ENCODE measurements at places on chromosomes 6 and 20.

DNA sequence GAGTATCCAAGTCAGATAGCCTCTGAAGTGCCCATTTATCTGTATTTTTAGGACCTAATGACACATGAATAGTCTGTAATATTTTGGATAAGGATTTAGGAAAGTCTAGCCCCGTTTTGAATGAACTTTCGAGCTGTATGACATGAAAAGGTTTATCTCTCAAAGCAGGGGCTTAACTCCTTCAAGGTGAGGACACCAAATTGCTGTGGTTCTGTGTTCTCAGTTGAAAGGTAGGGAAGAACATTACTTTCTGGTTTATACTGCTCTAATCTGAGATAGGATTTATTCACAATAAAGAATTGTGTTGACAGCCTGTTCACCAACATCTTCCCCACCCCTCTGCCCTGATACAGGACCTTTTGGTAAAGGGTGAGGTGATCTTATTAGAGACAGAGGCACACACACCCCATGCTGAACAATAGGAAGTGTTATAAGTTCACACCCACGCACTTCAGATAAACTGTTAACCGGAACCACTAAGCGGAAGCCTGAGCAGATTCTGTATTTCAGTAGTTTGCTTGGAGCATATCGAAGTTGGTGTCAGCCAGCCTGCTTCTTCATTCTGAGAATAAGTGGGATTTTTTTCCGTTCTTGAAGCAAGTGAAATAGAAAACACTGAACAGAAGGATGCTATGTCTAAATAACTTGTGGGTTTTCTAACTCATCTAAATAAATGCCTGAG lies 223.3 kb downstream of the TMEM242 start:
- no peak overlapping the region for H3K27ac ChIP-seq
- H3K27me3 ChIP-seq = no peaks in the 10 kb centered on the region
- no peak for DNase-seq
- no peak overlapping the region for H3K4me3 ChIP-seq

- H3K4me1 ChIP-seq = no peaks in the 10 kb centered on the region
- no peak overlapping the region for H3K4me3 ChIP-seq
- H3K27ac ChIP-seq = no peak overlapping the region
- peaks cover 21% of the 10 kb centered on the region for H3K36me3 ChIP-seq
Observed at GRCh38 chr20:35831029-35831428, 59.2 kb downstream of the PHF20 start.

DNA sequence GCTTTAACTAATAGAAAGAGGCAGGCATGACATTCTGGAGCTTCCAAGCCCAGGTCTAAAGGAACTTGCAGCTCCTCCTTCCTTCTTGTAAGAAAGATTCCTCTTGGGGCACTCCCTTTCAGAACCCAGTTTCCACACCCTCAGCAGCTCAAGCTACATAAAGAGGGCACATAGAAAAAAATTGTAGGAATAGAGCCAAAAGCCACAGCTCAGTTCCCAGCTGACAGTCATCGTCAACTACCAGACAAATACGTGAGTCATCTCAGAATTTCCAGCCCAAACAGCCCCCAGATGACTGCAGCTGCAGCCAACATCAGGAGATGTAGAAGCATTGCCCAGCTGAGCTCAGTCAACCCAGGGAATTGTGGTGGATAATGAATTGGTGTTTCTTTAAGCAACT lies 349.8 kb upstream of the ARID1B start:
- H3K4me1 ChIP-seq = no peaks in the 10 kb centered on the region
- H3K4me3 ChIP-seq = no peak overlapping the region
- H3K27me3 ChIP-seq = no peaks in the 10 kb centered on the region
- DNase-seq = no peak

DNA sequence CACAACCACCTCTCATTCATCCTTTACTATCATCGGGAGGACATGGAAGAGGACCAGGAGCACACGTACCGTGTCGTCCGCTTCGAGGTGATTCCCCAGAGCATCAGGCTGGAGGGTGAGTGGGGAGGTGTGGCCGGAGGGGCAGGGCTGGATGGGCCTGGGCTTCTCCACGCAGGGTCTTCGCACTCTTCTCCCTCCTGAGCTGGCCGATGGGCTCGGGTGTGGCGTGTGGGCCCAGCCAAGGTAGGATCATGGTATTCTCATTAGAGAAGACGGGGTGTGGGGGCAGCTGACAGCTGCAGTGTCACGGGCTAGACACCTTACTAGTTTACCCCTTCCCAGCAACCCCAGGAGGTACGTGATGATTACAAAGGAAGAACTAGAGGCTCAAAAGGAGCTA lies 33.5 kb downstream of the TM9SF4 start:
- no peak overlapping the region for H3K27ac ChIP-seq
- no peak for DNase-seq
- no peaks in the 10 kb centered on the region for H3K4me1 ChIP-seq
- peaks cover 95% of the 10 kb centered on the region for H3K36me3 ChIP-seq
- no peaks in the 10 kb centered on the region for H3K27me3 ChIP-seq

DNA sequence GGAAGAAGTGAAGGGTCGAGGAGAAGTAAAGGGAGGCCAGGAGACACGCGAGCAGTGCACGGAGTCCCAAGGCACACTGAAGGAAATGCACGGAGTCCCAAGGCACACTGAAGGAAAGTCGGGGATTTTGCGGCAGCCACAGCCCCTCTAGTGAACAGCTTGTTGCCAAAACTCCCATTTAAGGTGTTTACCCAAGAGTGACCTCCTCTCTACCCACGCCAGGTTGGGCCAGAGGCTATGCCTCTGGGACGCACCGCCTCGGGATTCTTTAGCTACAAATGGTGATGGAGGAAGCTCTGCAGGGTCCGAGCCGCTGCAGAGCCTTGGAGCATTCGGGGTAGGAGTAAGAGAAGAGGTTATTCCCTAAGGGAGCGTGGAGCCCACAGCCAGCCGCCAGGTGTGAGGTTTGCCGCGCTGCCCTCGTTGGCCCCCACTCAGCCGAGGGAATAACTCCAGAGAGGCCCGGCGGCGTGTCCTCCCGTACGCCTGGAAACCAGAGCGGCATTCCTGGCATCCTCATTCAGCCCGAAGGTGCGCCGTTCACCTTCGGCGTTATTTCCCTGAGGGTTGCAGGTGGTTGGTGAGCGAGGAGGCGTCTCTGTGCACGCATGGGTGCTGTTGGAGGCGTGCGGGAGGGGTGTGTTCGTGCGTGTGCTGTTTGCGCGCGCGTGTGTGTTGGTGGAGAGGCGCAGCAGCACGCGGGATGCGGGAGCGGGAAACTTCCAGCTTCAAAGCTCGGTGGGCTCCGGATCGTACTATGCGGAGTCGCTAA lies 3.4 kb upstream of the MAFB start:
- DNase-seq = peak; percentile 38
- peaks cover 3% of the 10 kb centered on the region for H3K36me3 ChIP-seq
- no peak overlapping the region for H3K27ac ChIP-seq

- peak; percentile 35 for DNase-seq
- peaks cover 4% of the 10 kb centered on the region for H3K36me3 ChIP-seq
- no peak overlapping the region for H3K27ac ChIP-seq
- H3K4me3 ChIP-seq = peak overlapping the region; percentile 55
- H3K27me3 ChIP-seq = no peaks in the 10 kb centered on the region
Observed at GRCh38 chr20:14715400-14715799, 378.0 kb upstream of the FLRT3 start.

DNA sequence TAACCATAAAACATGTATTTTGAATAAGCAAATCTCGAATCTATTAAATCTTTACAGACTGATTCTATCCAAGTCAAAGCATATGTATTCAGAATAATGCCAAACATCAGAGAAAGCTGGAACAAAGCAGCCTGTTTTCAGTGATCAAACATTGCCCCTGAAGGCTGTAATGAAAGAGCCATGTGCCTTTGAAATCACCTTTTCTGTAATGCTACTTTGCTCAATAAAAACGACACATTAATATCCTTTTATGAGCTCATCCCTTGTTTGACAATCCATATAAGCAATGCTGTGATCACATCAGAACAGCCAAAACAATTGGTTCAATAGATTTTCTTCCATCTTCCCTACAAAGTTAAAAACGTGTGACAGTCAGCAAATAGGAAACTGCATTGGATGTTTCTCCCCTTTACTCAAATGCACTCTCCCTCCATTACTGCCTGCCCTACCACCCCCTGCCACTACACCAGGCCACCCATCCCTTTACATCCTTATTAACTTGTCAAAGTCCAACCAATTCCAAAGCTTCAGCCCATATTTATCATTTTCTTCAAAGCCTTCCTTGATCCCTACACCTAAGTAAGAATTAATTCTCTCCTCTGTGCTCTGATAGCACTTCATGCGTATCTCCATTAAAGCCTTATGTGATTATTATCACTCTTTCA lies 42.0 kb downstream of the THEMIS start:
- no peaks in the 10 kb centered on the region for H3K36me3 ChIP-seq
- H3K4me3 ChIP-seq = no peak overlapping the region
- no peak overlapping the region for H3K27ac ChIP-seq
- H3K4me1 ChIP-seq = no peaks in the 10 kb centered on the region
- DNase-seq = no peak
- H3K27me3 ChIP-seq = no peaks in the 10 kb centered on the region

GRCh38 chr6:119330520-119331113 lies 18.9 kb downstream of the MAN1A1 start:
- no peaks in the 10 kb centered on the region for H3K27me3 ChIP-seq
- no peak for DNase-seq
- H3K36me3 ChIP-seq = no peaks in the 10 kb centered on the region
- H3K4me3 ChIP-seq = no peak overlapping the region

- H3K27me3 ChIP-seq = no peaks in the 10 kb centered on the region
- H3K4me1 ChIP-seq = no peaks in the 10 kb centered on the region
- H3K27ac ChIP-seq = no peak overlapping the region
- no peak overlapping the region for H3K4me3 ChIP-seq
Observed at GRCh38 chr6:84791233-84791632, 26.8 kb upstream of the TBX18 start.

GRCh38 chr20:37511610-37512275 lies 9.3 kb upstream of the NNAT start:
- no peaks in the 10 kb centered on the region for H3K4me1 ChIP-seq
- H3K36me3 ChIP-seq = peaks cover 20% of the 10 kb centered on the region
- no peak for DNase-seq
- H3K27ac ChIP-seq = no peak overlapping the region
- no peak overlapping the region for H3K4me3 ChIP-seq

DNA sequence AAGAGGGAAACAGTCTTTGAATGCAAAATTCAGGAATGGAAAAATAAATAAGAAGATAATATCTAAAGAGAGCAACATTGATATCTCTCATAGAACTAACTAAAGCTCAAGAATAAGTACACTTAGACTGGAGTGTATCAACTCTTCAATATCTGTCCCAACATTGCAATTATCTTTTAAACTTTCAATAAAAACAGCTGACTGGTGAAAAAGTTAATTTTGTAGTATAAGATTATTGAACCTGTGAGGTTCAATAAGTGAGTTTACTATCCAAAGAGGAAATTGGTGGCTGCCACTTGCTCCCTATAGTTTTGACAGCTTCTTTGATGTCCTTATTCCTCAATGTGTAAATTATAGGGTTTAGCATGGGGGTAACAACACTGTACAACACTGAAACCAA lies 13.7 kb downstream of the OR5V1 start:
- H3K4me3 ChIP-seq = no peak overlapping the region
- no peaks in the 10 kb centered on the region for H3K4me1 ChIP-seq
- H3K27me3 ChIP-seq = no peaks in the 10 kb centered on the region
- no peak overlapping the region for H3K27ac ChIP-seq
- no peaks in the 10 kb centered on the region for H3K36me3 ChIP-seq

All from H9 (cell line).